ENCODE measurements at places on chromosomes 7 and 10.
A peak's percentile ranks its signal among the peaks of the same experiment; 100 is the strongest.

DNA sequence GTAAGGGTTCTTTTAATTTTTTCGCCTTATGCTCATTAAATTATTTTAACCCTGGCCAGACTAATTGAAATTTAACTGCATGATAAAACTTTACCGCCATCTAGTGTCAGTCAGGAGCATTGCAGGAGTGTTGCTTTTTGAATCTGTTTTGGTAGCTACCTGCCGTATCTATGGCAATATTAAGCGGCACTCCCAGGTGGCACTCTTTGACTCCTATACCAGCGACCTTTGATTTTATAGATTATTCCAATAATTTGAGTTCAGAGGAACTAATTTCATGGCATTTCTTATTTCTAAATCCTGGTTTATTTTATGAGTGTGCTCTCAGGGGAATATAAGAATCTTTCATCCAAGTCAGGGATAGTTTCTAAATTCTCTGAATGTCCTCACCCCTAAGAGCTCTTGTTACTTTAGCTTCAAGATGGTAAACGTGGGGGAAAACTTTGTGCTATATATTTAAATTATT lies 198.9 kb downstream of the REEP3 start:
- DNase-seq: peak; percentile 31

GRCh38 chr10:57925045-57925444 lies 342.6 kb downstream of the IPMK start:
- no peak for DNase-seq

GRCh38 chr7:142876236-142876960 lies 9.1 kb downstream of the TRPV6 start:
- no peak for DNase-seq

GRCh38 chr10:62917475-62918238 lies 101.5 kb upstream of the EGR2 start:
- no peak for DNase-seq

All from stimulated activated CD4-positive, alpha-beta T cell treated with anti-CD3 and anti-CD28 coated beads, Interleukin-1b, Interleukin-23, amount 100 ng/mL, for 1 hour (primary cell).